GM23338 (cell line): ENCODE measurements at places on chromosomes 5 and 9.

DNA sequence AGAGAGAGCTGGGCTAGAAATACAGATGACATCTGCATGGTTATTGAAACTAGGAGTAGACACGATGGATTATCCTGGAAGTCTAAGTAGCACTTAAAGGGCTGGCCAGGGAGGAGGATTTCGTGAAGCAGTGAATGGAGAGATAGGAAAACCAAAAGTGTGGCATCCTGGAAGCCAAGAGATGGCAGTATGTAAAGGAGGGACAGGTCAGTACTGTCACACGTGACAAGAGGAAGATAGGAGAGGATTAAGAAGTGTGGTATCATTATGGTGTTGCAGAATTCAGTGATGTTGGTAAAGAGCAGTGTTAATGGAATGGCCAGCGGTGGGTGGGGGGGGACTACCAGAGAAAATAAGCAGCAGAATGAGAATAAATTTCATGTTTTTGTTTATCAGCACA lies 11.7 kb downstream of the RAD23B start:
- DNase-seq: no peak

- DNase-seq: no peak
Observed at GRCh38 chr9:91425271-91425670, 1.6 kb upstream of the NFIL3 start.

DNA sequence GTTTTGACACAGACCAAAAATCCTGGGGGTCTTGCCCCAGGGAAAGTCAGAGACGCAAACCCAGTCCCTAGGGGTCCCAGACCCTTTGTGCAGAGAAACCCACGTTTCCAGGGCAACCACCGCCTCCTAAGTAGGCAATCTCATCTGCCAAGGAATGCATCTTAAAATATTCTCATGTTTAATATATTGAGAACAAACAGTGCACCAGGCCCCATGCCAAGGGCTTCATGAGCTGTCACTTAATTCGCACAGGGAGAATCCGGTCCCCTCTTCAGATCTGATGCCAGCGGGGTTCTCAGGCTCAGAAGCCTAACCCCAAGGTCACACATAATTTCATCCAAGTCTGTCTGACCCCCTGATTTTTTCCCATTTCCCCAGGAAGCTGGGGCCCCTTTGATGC lies 28.8 kb downstream of the CPLX2 start:
- DNase-seq: no peak

DNA sequence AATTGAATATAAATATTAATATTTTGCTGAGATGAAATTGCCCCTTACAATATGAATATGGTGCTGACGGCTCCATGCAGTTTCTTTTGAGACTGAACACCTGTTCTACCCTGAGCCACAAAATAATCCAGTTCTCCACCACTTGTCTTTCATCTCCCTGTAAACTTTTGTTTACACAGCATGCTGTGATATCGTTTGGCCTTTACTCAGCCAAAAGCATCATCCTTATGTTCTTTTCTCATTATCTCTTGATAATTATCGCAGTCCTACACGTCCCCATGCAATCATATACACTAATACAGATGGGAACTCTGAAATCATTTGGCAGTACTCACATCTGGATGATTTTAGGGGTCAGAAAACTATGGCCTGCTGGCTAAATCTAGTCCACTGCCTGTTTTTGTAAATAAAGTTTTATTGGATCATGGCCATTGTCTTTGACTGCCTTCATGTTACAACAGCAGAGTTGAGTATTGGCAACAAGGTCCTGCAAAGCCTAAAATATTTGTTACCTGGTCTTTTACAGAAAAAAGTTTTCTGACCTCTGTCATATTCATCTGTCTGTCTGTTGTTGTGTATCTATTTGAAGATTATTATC lies 53.3 kb downstream of the AOPEP start:
- DNase-seq: no peak

GRCh38 chr5:138824924-138825863 lies 49.9 kb downstream of the LRRTM2 start:
- peak; percentile 48 for DNase-seq

- DNase-seq: no peak
Observed at GRCh38 chr9:14960881-14961280, 50.7 kb upstream of the FREM1 start.

DNA sequence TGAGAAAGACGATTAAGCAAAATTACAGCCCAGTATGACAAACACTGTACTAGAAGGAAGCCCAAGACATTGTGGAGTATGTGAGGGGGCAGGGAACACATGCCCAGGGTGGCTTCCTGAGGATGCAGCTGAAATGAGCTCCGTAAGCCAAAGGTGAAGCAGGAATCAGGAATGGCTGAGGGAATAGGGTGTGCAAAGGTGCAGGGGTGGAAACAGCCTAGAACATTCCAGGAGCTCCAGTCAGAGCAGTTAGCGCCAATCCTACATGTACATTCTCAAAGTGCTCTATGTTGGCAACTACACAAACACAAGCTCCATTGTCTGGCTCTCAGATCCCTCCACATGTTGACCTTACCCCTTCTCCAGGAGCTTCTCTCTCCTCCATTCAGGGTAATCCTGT lies 257.9 kb downstream of the MAN2A1 start:
- no peak for DNase-seq

- DNase-seq: no peak
Observed at GRCh38 chr9:114456929-114457328, 48.3 kb downstream of the WHRN start.

DNA sequence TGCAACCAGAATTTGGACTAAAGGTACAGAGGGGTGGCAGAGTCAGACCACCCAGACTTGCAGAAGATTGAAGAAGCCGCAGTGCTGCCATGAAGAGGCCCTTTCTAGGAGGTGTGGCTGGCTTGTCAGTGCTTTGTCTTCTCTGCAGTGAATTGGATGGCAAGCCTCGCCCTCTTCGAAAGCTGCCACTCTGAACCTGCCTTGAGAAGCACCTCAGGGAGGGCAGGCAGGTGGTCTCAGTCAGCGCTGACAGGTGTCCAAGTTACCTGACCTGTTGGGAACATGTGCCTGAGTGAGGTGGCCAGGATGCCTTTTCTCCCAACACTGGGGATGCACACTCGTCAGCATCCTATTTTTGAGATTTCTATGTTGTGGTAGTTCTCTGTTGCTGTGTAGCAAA lies 6.2 kb downstream of the TENT4A start:
- DNase-seq: no peak

DNA sequence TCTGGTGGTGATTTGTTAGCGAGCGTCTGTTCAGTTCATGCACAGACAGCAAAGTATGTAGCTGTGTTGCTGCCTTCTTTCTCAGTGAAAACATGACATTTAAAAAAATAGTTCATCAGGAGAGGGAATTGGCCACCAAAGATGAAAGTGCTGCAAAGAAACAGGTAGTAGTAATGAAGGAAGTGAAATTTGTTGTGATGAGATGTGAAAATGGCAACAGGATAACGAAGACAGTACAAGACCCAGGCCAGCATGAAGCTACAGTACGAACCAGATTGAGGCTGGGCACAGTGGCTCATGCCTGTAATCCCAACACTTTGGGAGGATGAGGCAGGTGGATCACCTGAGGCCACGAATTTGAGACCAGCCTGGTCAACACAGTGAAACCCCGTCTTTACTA lies 136.0 kb downstream of the SMARCA2 start:
- DNase-seq: no peak

DNA sequence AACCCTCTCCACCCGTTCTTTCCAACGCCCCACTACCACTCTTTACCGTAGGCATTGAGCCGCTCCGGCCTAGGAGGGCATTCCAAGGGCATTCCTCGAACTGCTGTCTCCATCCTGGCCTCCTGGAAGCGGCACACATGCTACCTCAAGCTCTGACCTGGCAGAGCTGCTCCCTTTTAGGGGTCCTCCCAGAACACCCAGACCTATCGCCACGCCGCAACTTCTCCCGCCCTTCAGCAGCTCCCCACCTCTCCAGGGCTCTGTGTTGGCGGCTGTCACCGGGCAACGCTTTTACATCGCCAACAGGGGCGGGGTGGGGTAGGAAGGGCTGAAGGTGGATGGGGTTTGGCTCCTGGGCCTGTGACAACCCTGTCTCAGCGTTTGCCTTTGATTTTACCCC lies 4.6 kb upstream of the MYORG start:
- DNase-seq: peak; percentile 82

GRCh38 chr5:144405991-144406390 lies 235.3 kb downstream of the KCTD16 start:
- DNase-seq: no peak

- no peak for DNase-seq
Observed at GRCh38 chr5:83914662-83915418, 194.2 kb upstream of the HAPLN1 start.

- DNase-seq: no peak
Observed at GRCh38 chr9:133794016-133794760, 56.0 kb upstream of the SARDH start.

DNA sequence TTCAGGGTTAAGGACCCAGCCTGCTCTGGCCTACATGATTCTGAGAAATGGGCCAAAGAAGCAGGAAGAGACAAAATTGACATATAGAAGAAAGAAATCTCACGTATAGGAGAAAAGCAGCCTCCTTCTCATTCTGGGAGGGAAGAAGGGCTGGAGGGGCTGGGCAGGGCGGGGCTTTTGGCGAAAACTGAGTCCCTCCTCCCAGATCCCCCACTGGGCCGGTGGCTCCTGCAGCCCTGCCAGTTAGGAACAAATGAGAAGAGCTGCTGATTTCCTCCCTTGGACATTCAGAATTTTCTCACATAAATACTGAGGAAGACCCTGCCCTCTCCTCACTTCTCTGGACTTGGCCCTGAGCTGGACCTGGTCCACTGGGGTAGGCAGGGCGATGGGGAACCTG lies at the start of gene WNT8A:
TSS of gene WNT8A (plus strand) at position 332 of the 400 bp plus-strand sequence. CDS start 95 bp downstream, outside the sequence.
- no peak for DNase-seq

- DNase-seq: no peak
Observed at GRCh38 chr9:113638490-113638889, 175.0 kb downstream of the RGS3 start.

GRCh38 chr5:76943006-76943405 lies 9.8 kb upstream of the CRHBP start:
- DNase-seq: no peak

GRCh38 chr5:68265822-68266395 lies 50.4 kb downstream of the PIK3R1 start:
- DNase-seq: no peak

- no peak for DNase-seq
Observed at GRCh38 chr9:130336885-130337284, 71.3 kb downstream of the HMCN2 start.

DNA sequence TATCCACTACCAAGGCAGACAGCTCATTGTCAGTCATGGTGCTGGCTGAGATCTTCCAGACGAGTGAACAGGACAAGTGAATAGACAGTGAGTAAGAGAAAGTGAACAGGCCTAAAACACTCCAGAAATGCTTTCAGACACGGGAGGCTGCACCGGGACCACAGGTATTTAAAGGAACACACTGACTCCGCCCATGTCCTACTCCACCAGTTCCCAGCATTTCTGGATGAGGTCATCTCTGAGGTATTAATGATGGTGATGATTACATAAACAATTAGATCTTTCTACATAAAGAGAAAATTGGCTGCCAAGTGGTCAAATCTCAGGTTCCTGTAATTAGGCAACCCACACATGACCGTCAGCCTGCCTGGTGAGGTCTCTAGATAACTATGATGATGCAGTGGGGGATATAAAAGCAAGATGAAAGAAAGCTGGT lies at the start of gene ACTBL2:
TSS of gene ACTBL2 (minus strand) at position 141 of the 436 bp plus-strand sequence. CDS start at position 37, 104 bp downstream.
- no peak for DNase-seq

- no peak for DNase-seq
Observed at GRCh38 chr9:81389569-81389993, 299.8 kb downstream of the TLE1 start.

- DNase-seq: no peak
Observed at GRCh38 chr5:159880676-159881075, 35.6 kb upstream of the ADRA1B start.

DNA sequence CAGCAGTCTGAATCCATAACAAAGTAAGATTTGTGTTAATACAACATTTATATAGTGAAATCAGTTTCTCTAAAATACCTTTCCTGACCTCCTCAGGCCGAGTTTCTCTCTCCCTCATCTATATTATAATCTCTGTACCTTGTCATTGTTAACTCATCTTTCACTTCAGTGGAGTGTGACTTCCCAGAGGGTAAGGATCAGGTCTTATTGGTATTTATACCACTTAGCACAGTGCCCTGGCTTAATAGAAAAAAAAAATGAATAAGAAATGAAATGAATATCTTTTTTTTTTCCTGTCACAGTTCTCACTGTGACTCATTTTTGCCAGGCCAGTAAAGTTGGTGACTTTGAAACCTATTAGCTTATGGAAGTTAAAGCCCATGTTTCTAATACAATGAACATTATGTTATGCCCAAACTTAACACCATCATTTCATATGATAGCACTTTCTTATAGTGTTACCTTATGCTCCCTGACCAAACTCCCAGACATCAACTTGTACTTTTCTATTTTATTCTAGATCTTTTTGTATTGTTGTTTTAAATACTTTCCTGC lies 90.1 kb downstream of the NR3C1 start:
- DNase-seq: no peak

GRCh38 chr5:154163327-154164248 lies 26.9 kb upstream of the GALNT10 start:
- DNase-seq: no peak

GRCh38 chr9:15377625-15378540 lies 44.8 kb upstream of the SNAPC3 start:
- DNase-seq: peak; percentile 7

GRCh38 chr9:72596451-72597180 lies 75.2 kb downstream of the TMC1 start:
- DNase-seq: no peak

DNA sequence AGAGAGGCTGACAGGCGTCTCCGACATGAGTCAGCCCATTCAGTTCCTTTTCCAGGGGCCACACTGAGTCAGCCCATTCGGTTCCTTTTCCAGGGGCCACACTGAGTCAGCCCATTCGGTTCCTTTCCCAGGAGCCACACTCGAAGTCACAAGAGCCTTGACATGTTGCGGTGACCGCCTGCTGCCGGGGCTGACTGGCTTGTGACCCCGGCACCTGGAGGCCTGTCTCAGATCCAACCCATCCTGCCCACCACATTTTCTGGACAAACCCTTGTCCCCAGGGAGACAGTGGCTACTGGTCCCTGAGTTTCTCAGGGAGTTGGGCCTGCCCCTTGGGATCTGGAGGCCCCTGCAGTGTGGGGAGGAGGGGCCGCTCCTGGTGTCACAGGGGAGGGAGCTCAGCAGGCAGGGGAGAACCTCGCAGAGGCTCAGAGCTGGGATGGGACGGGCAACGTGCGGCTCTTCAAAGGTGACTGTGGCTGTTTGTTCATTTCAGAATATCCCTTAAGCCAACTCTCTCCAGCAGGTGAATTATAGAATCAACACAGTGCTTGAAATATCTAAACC lies 40.5 kb upstream of the LPCAT1 start:
- no peak for DNase-seq

GRCh38 chr5:175378444-175379028 lies 65.4 kb downstream of the DRD1 start:
- DNase-seq: no peak

DNA sequence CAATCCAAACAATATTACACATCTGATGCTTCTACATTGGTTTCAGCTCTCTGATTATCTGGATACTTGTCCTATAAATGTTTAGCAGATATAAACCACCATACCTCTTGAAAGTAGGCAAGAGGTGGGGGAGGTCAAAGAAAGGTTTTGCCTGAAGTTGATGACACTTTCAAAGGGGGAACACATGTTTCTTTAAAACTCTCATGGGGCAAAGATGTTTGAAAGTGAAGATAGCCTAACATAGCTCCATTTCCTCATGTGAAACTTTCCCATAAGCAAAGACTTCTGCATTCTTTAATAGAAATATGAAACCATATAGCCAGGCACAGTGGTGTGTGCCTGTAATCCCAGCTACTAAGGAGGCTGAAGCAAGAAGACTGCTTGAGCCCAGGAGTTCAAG lies 62.1 kb downstream of the CETN3 start:
- no peak for DNase-seq
